ENCODE measurements at places on chromosomes 6 and 20. TPM values are rescaled to one million over a fixed set of nuclear protein-coding genes. Genes with fewer than 3 reads are reported as not detected.

HSPA1L gene
- total RNA-seq = 2.8 TPM

GRCh38 chr20:13277663-13278295 is 56.7 kb downstream of the ISM1 start:
- DNase-seq = no peak

DNA sequence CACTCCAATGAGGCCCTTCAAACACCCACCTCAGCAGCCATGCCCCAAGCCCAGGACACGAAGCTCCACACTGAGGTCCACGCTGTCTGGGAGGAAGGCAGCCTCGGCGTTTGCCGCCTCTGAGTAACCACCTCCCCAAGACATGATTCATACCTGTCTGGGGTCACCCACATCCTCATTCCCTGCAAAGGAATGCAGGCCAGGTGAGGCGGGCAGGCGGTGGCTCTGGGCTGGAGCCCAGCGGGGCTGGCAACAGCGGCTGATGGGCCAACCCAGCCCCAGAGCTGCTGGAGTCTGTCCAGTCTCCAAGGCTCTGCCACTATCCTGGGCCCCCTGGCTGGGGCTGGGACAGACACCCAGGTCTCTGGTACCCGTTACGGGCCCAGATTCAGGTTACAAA is 14.8 kb downstream of the PMEPA1 start:
- DNase-seq = peak; percentile 82

- DNase-seq = peak; percentile 76
These were observed 10.6 kb downstream of the TEAD3 start for GRCh38 chr6:35486005-35486925.

DNA sequence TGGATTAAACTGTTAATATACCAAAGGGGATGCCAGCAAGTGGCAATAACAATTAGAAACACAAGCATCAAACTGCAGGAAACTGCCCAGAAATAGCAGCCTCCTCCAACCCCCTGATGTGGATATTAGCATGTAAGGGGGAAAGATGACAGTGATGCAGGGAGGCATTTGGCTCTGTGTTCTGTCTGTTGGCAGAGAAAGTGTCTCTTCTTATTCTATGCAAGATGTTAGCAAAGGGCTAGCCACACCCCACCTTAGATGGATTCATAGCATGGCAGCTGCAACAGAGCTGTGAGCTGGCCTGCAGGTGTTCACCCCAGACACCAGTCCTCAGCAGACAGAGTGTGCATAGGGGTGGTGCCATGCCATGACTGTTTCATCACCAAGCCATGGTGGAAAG is 38.0 kb downstream of the SCP2D1 start:
- DNase-seq = no peak

GRCh38 chr6:129146902-129147301 is 264.0 kb downstream of the LAMA2 start:
- DNase-seq = no peak
